DMS53 (cell line): ENCODE measurements at places on chromosomes 6 and 20.

GRCh38 chr6:157240059-157240959, 83.0 kb downstream of the TMEM242 start:
- DNase-seq: peak; percentile 61

DNA sequence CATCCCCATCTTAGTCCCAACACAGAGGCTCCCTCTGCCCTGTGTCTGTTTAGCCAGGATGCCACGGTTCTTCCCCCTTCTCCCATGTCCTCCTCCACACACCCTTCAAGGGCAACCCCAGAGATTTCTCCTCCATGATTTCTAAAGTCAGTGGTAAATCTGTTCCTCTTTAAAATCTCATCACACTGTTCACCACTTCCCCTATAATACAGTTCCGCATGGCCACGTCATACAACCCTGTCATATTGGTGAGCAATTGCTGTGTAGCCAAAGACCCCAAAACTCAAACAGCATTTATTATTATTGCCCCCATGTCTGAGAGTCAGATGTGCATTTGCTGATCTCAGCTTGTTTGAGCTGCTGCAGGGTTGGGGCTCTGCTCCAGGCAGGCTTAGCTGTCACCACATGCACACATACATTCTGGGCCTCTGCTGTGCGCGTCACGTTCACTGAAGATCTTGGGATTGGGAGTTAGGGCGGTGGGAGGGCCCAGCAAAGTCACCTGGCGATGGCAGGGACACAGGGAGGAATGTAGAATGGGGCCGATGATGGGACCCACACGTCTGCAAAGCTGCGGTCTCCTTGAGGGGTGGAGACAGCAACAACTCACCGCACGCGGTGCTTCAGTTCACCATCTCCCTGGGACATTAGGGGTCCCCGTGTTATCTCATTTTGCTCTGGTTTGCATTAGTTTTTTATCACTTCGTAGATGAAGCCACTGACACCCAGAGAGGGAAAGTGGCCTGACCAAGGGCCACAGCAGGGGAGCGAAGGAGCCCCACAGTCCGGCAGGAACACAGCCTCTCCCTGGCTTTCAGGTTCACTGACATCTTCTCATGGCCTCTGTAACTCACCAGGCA, 36.9 kb upstream of the CD93 start:
- no peak for DNase-seq

- no peak for DNase-seq
These were observed 5.4 kb downstream of the CCN5 start for GRCh38 chr20:44720621-44720996.

DNA sequence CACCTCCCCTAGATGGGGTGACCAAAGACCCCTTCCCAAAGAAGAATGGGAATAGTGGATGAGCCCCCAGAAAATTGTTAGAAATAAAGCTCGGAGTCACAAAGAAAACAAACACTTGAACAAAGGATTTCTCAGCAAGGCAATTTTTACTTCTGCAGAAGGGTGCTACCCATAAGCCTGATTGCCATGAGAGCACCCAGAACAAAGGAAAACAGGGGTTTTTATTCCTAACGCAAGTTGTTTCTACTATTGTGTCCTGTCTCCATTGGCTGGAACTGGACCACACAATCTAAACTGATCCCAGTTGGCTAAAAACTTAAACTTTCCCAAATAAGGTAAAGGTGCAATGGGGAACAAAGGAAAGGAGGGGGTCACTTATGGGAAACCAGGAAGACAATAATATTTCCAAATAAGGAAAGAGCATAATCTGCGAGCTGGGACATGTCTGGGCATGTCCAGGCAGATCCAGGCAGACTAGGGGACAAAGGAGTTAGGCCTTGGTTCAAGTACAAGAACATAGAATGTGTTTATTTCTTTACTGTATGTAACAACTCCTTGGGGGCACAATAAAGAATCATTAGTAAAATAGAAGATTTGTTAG, 20.0 kb downstream of the HLA-B start:
- peak; percentile 80 for DNase-seq

DNA sequence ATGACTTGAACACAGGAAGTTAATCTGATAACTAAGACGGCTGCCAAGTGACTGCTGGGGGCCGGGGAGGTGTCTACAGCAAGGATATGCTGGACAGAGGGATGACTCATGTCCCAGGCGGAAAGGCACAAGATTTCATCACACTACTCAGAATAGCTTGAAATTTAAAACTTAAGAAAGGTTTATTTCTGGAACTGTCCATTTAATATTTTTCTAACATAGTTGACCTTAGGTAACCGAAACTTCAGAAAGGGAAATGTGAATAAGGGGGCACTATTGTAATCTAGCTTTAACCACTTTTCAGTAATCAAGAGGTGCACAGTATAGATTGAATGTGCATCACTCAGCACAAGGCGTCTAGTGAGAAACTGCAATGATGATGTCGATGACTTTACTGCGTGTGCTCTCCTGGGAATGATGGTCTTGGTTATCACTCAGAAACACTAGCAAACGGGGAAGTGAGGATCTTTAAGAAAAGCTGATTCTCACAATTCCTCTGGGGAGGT, 171.5 kb downstream of the QKI start:
- DNase-seq: no peak

DNA sequence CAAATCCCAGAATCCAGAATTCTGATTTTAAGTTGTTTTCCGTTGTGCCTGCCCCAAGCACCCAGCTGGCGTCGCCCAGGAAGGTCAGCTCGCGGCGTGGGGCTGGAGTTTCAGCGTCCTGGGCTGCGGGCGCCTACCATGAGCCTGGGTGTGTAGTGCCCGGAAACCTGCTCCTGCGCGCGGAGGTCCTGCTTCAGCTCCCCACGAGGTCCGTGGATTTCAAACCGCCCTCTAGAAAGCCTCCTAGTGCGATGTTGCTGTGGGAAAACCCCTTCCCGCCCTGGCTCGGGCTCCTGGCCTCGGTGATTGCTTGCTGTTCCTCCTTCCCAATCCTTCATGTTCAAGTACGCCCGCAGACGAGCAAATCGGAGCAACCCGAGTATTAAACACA, 51.3 kb upstream of the NRN1 start:
- peak; percentile 35 for DNase-seq

- peak; percentile 73 for DNase-seq
These were observed 31.7 kb downstream of the FOXC1 start for GRCh38 chr6:1641343-1641885.

GRCh38 chr6:225121-225721, 67.1 kb upstream of the DUSP22 start:
- no peak for DNase-seq

GRCh38 chr6:31007694-31008093, 2.6 kb upstream of the MUC22 start:
- peak; percentile 34 for DNase-seq

GRCh38 chr6:203661-204060, 88.6 kb upstream of the DUSP22 start:
- DNase-seq: no peak
